Left ventricle myocardium superior (tissue), 1 donor: ENCODE measurements at places on chromosomes 2 and 18. TPM values are rescaled to one million over a fixed set of nuclear protein-coding genes. Genes with fewer than 3 reads are reported as not detected.

- no peak for DNase-seq
These were observed 28.0 kb downstream of the CD28 start for GRCh38 chr2:203734276-203734983.

DNA sequence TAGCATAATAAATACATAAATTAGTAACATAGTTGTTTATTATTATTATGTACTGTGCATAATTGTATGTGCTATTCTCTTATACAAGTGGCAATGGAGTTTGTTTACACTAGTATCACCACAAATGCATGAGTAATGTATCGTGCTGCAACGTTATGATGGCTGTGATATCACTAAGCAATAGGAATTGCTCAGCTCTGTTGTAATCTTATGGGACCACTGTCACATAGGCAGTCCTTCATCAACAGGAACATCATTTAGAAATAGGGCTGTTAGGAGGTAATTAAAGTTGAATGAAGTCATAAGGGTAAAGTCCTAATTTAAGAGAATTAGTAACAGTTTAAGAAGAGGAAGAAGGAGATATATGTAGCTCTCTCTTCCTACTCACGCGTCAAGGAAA is 33.8 kb downstream of the TEX51 start:
- no peak for DNase-seq

- no peak for DNase-seq
These were observed 199.6 kb downstream of the VAPA start for GRCh38 chr18:10113121-10114022.

GRCh38 chr2:144939590-144939989 is 419.7 kb upstream of the ZEB2 start:
- DNase-seq, result no peak

DNA sequence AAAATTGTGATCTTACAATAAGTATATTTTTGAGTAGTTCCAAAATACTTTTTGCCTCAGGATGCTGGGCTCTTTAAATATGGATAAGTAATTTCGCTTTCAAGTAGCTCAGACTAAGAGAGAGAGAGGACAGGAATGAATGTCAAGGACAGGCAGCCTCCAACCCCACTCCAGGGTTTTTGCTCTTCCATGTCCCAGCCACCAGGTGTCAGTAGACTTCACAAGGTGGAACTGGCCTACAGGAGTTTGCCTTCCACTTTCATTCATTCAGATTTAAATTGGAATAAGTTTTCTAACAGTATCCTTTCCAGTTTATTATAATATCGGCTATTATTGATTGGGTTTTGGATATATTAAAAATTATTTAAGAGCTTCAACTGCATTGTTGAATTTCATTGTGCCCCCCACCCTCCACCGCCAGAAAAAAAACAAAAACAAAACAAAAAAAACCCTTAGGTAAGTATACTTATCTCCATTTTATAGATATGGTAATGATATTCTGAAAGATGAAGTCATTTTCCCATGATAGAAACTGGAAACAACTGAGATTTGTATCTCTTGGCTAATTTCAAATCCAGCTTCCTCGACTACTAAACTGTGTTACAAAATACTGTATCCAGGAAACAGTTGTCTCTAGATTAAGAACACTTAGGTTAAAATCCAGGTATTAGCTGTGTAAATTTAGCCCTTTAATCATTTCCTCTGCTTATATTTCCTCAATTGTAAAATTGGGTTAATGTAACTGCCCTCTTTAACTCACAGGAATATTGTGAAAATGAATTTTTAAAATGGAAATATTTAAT is 793.1 kb downstream of the ERBB4 start:
- DNase-seq, result peak; percentile 28

- no peak for DNase-seq
These were observed 27.3 kb downstream of the RFTN2 start for GRCh38 chr2:197647961-197648690.

DNA sequence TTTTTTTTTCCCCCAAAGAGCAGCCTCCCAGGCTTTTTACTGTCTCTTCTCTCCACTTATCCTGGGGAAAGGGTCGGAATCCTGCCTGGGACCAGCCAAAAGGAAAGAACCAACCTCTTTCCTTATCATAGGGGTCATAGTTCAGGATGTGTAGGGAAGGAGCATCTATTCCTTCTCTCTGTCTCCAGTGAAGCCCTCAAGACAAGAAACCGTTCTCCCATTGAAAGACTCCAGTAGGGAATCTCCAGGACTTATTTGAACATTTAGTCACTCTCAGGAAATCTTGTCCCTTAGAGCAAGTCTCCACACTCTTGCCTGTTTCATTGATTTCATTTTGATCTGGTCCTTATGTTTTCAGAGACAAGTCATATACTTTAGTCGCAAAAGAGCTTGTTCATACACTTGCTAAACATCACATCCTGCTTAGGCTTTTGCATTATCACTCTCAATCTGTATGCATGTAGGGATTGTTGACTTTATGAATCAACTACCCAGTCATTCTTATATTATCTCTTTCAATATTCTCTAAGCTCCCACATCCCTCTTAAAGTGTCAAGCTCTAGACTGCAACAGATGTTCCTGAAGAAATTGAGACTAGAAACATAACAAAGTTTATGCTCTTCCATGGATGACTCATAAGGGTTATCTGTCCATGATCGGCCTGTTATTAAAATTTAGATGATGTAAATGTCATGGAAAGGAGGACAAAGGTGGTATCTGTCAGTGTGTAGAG is 116.2 kb upstream of the ST6GAL2 start:
- DNase-seq, result no peak

DNA sequence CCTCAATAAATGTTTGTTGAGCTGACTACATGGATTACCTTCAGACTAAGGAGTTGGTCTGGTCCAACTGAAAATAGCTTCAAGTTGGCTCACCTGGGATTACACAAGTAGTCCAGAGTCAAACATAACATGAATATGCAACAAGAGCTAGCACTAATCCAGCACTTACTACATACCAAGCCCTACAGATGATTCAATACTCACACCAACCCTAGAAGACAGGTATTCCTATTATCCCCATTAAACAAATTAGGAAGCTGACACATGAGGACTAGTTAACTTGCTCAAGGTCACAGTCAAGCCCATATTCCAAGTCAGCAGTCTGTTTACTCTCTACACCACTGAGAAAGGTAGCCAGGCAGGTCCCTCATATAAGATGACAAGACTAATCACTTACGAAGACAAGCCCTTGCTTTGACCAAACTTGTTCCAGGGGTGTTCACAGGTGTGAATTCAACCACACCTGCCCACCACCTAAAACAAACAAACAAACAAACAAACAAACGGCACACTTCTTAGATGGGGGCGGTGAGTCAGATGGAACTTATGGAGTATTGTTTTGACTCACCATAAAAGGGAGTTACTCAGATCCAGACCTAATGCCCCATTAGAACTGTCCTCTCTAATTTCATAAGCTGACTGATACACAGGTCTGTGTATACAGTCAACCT is 29.1 kb downstream of the TMEM131 start:
- no peak for DNase-seq

CYRIA gene
- 4.6 TPM for total RNA-seq

CHST9 gene
- 7.0 TPM for total RNA-seq

- no peak for DNase-seq
These were observed 734.2 kb upstream of the CHAC2 start for GRCh38 chr2:53033411-53033810.

GRCh38 chr2:119245076-119245840 is 21.6 kb downstream of the STEAP3 start:
- DNase-seq, result no peak

- peak; percentile 70 for DNase-seq
These were observed at the start of gene EPB41L3 for GRCh38 chr18:5543773-5544389. TSS of gene EPB41L3 (minus strand) at chr18:5543997. CDS start at chr18:5489183, 54,814 bp downstream.

SERPINB11 gene
- not detected for total RNA-seq

- DNase-seq, result no peak
These were observed 11.6 kb upstream of the SDC1 start for GRCh38 chr2:20236496-20236895.

DNA sequence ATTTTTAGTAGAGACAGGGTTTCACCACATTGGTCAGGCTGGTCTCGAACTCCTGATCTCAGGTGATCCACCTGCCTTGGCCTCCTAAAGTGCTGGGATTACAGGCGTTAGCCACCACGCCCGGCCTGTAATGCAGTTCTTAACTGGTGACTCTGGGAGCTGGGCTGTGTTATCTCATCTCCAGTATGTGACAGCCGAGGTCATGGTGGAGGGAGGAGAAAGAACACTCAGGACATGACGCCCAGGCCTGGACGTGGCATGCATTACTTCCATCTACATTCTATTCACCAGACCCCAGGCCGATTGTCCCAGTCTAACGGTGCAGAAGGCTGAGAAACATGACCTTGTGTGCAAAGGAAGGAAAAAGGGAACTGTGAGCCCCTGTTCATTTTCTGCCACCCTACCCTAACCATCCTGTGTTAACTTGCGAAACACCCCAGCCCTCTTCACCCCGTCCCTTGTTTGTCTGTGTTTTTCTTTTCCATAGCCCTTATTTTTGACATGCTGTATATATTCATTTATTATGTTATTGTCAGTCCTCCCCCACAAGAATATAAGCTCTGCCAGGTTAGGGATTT is 88.1 kb upstream of the ASAP2 start:
- DNase-seq, result no peak

ASTL gene
- not detected for total RNA-seq

DNA sequence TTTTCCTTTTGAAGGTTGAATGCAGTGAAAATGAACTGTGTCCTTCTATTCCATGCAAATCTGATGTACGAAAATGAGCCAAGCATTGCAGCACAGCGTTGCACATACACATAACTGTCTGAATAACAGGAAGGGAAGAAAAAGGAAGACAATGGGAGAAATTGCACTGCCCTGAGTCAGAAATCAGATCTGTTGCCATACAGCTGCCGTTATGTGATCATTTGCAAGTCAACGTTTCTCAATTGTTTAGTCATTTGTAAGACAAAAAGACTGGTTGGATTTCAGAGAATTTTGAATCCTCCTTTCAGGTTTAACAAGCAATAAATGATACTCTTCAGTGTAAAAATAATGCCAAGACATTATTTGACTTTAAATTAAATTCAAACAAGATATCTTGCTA is 284.1 kb downstream of the DSEL start:
- no peak for DNase-seq

GRCh38 chr2:11571170-11571569 is 37.3 kb downstream of the GREB1 start:
- no peak for DNase-seq

ANKRD12 gene
- 46.1 TPM for total RNA-seq

DNA sequence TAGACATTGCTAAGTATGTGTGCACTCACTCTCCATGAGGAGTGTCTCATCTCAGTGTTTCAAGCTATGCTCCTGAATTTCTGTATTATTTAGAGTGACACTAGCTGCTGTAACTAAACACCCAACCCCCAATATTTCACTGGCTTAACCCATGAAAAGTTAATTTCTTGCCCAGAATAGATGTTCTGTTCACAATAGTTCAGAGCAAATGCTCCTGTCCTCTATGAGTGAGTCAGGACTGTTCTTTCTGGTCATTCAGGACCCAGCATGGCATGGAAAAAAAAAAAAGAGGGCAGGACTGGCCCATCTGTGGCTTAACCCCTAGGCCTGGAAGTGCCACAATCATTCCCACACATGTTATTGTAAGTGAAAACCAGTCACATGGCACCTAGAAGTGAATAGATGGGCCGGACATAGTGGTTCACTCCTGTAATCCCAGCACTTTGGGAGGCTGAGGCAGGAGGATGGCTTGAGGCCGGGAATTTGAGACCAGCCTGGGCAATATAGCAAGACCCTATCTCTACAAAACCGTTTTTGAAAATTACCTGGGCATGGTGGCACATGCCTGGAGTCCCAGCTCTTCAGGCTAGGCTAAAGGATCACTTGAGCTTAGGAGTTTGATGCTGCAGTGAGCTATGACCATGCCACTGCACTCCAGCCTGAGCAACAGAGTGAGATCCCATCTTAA is 663.6 kb downstream of the IRS1 start:
- DNase-seq, result no peak

GRCh38 chr2:10042301-10043161 is 819 bp upstream of the KLF11 start:
- DNase-seq, result peak; percentile 92

GRCh38 chr2:28348149-28348567 is 44.5 kb upstream of the FOSL2 start:
- DNase-seq, result no peak

ONECUT2 gene
- 0.02 TPM for total RNA-seq

BUB1 gene
- 0.82 TPM for total RNA-seq

- no peak for DNase-seq
These were observed 15.6 kb downstream of the ZNF142 start for GRCh38 chr2:218643751-218644310.

CD226 gene
- total RNA-seq, result 0.92 TPM

- peak; percentile 34 for DNase-seq
These were observed 207.0 kb upstream of the FANCL start for GRCh38 chr2:58448065-58448507.

GRCh38 chr18:59386909-59387686 is 28.0 kb upstream of the LMAN1 start:
- no peak for DNase-seq

GRCh38 chr2:127270663-127271062 is 23.3 kb downstream of the ERCC3 start:
- no peak for DNase-seq

PTPRN gene
- total RNA-seq, result not detected

DNA sequence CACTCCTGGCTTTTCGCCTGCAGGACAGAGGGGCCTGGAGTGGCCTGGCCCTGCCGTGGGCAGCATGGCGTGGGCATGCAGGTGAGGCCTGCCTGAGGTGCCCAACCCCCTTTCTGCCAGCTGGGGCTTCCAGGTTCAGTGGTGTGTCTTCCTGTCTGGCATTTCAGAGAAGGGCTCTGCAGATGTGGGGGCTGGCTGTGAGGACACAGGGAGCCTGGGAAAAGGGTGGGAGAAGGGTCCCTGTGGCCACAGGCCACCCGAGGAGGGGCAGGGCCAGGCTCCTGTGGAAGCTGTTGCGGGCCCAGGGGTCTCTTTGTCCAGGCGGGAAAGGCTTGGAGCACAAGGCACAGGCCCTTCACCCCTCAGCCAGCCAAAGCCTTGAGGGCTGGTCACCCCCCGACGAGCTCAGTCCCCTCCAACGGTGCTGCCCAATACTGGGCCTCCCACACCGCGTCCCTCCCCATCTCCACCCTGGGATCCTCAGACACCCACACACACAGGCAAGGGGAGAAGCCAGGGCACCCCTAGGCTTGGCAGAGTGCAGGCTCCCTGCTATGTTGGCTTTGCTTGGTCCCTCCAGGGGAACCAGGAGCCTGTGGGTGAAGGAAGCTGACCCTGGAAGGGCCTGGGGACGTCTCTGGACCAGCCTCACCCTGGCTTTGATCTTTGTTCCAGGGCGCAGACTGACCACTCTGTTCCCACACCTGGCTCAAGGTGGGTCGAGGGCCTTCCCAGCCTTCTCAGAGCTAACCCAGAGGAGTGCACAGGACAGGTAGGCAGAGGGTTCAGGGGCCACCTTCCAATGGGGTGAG is 3.7 kb upstream of the AQP12A start:
- DNase-seq, result no peak
